ENCODE measurements at places on chromosomes 16 and 17.
A peak's percentile ranks its signal among the peaks of the same experiment; 100 is the strongest.

DNA sequence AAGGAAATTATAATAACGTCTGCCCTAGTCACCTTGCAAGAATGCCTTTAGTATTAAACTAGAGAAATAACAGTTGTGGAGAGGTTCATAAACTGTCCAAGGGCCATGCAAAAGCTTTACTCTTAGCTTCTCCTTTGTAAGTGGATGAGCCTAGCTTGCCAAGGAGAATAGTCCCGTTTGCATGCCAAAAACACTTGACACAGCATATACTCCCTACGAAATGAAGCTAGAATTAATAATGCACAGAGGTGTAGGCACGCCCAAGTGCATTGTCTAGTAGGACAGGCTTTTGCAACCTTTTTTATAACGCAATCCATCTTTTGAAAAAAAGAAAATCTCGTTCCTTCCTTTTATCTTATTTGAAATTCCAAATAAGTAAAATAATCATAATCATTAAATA is 12.8 kb upstream of the CDRT4 start:
- DNase-seq: no peak

- DNase-seq: no peak
Observed at GRCh38 chr16:27999687-28000086, 63.8 kb downstream of the GSG1L start.

GRCh38 chr17:57530508-57530907 is 214.6 kb downstream of the CCDC182 start:
- peak; percentile 23 for DNase-seq

GRCh38 chr17:32156656-32157055 is 14.4 kb downstream of the RHOT1 start:
- no peak for DNase-seq

GRCh38 chr17:74758848-74759168 is 10.4 kb downstream of the NHERF1 start:
- peak; percentile 12 for DNase-seq

DNA sequence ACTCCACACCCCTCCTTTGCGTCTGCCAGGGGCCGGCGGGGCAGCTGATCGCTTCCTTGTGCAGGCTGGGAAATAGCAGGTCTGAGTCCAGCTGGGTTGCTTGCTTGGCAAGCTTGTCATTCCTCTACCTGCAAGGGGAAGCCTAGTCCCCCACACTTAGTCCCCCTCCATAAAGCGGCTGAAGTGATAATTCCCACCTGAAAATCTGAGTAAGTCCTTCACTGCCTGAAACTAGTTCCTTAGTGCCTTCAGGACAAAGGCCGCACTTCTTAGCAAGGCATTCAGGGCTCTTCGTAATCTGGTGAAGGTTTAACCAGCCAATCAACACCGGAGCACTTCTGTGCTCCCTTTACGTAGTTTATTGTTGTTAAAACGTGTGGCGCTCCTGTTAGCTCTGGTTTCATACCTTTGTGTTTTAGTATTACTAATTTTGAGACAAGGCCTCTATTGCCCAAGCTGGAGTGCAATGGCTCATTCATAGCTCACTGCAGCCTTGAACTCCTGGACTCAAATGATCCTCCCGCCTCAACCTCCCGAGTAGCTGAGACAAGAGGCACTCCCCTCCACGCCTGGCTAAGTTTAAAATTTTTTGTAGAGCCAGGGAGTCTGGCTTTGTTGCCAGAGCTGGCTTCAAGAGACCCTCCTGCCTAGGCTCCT is 817 bp downstream of the PSKH1 start:
- no peak for DNase-seq

GRCh38 chr17:55632893-55633292 is 89.8 kb downstream of the TMEM100 start:
- DNase-seq: no peak

GRCh38 chr16:77939968-77940367 is 82.4 kb upstream of the CLEC3A start:
- no peak for DNase-seq

DNA sequence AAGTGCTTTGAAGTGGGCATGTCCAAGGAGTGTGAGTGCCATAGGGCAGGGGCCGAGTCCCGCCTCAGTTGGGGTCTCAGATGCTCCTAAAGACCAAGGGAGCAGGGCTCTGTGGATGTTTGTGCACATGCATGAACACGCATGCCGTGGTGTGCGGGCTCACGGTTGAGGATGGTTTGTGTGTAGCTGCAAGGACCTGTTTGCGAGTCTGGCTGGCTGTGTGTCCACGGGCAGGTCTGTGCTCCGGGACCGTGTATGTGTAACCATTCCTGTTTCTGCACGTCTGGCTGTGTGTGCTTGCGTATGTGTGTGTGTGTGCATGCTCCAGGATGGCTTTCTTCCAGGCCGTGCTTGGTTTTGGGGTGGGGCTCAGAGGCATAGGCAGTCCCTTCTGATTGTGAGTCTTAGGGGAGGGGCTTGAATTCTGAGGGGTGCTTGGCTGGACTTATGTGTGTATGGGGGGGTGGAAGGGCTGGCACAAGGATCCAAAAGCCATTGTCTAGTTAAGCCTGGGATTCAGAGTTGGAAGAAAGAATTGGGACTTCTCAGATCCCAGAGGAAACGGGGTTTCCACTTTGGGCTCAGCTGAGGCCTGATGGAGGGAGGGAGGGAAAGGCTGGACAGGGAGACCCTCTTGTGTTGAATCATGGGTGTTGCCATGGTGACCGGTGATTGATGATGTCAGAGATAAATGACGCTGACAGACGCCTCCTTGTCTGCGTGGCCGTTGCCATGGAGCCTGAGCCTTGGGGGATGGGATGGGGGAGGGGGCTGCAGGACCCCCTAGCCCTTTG is 14.4 kb downstream of the GJD3 start:
- peak; percentile 56 for DNase-seq

DNA sequence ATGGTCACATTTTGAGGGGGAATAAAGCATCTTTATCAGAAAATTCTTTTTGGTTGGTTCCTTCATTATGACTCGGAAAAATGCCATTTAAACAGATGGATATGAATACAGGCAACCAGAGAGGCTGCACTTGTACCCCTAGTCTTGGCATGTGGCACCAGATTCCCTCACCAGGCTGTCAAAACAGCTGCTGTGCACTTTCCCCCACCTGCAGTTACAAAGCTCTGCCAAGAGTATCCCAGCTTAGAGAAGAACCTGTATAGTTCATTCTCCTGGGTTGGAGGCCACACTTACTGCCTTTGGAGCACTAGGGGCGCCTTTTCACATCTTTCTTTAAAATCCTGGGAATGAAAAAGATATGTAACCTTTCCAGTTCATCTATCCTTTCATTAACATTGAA is 190.3 kb downstream of the KIF2B start:
- DNase-seq: no peak

GRCh38 chr16:75929046-75929445 is 202.8 kb upstream of the CPHXL start:
- no peak for DNase-seq

DNA sequence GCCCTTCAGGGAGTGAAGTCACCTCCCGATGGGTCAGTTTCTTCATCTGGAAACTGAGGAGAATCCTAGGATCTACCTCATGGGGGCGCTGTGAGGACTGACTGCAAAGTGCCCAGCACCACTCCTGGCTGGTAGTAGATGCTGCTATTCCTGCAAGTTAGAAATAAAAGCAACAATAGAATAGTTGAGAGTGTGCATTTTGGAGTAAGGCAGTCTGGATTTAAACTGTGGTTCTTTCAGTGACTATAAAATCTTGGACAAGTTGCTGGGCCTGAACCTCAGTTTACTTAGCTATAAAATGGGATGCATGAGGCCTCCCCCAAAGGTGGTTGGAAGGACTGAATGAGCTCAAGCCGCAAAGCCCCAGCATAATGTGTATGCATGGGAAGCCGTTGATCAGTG is 70.6 kb downstream of the CYB5B start:
- no peak for DNase-seq

DNA sequence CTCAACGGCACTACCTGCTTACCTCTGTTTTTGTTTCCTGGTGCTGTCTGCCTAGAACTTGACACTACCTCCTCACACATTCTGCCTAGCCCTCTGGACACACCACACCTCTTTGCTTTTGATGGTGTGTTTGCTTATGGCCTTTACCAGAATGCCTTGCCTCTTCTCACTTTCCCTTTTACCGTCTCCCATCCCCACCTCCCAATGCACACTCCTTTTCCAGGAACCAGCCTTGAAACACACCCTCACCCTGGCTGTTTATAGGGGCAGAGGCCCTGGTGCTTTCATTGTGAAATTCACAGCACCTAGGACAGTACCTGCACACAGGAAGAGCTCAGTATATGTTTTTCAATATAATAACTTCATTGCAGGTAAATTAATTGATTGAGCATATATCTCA is 56.2 kb downstream of the MAP2K6 start:
- no peak for DNase-seq

DNA sequence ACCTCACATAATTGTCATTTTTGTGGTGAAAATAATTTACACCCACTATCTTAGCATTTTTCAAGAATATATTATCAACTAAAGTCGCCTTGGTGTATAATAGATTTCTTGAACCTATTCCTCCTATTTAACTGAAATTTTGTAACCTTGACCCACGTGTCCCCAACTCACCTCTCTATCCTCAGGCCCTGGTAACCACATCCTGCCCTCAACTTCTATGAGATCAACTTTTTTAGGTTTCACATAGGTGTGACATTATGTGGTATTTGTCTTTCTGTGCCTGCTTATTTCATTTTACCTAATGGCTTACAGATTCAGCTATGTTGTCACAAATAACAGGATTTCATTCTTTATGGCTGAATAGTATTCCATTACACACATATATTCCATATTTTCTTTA is 73.0 kb upstream of the CNTNAP4 start:
- DNase-seq: no peak

- DNase-seq: no peak
Observed at GRCh38 chr17:33228548-33228947, 64.5 kb downstream of the ASIC2 start.

DNA sequence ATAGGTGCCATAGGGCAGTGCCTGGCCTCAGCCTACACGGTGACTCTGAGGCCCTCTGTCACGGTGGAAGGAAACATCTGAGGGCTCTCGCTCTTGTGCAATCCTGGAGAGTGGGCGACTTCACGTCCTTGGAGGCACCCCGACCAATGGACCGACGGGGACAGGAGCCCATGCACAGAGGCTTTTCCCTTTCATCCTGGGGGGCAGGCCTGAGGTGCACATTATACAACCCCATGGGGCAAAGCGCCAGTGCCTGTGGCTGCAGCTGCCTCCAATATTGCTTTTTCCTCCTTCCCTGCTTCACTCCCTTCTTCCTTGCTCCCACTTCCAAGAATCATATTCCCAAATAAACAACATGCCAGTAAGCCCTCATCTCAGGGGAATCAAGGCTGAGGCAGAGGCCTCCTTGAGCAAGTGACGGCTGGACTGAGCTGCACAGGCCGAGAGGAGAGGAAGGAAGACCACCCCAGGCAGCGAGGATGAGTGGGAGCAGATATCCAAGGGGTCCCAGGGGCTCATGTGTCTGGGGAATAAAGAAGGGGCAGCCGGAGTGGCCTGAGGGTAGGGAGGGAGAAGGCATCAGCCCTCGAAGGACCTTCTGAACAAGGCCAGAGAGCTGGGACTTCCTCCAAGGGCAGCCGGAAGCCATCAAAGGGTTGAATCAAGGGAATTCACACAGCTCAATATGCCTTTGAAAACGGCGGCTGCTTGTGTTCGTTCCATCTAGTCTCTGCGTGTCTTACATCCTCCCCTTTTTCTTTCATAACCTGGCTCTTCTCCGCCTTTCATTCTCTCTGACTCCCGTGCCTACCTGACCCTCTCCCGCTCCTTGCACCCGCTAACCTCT is 42.6 kb upstream of the RPL38 start:
- no peak for DNase-seq

DNA sequence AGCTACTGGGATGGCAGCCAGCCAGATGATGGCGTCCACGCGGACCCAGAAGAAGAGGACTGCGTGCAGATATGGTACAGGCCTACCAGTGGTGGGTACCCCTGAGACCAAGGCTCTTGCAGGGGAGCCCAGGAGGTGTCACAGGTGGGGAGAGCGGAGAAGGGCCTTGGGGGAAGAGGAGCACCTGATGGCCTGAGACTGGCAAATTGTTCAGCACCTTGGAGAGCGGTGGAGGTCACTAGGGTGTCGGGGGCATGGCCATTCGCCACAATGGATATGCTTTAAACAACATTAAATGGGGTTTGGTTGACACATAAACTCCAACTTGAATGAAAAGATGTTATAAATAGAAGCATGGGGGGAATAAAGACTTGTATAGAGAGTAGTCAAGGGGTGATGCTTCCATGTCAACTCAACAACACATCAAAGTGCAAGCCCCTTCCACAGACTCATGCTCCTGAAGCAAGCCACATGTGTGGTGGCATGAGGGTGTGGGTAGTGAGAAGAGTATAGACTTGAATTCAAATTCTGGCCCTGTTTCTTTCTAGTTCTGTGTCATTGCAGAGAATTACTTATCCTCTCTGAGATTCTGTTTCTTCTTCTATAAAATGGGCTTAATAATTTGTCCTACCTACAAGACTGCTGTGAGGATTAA is 22.2 kb downstream of the CLEC19A start:
- DNase-seq: no peak

- DNase-seq: no peak
Observed at GRCh38 chr17:40355804-40356758, 8.5 kb downstream of the GJD3 start.

GRCh38 chr17:80573701-80574100 is 29.1 kb downstream of the RPTOR start:
- no peak for DNase-seq

GRCh38 chr17:3921502-3922319 is 5.4 kb upstream of the P2RX1 start:
- DNase-seq: no peak

GRCh38 chr16:57026778-57027062 is 37.4 kb downstream of the NLRC5 start:
- DNase-seq: no peak

GRCh38 chr16:84312783-84313382 is 18.2 kb downstream of the WFDC1 start:
- peak; percentile 28 for DNase-seq

- peak; percentile 62 for DNase-seq
Observed at GRCh38 chr17:59329176-59330052, 2.0 kb upstream of the YPEL2 start.

GRCh38 chr16:47571711-47572110 is 110.6 kb downstream of the PHKB start:
- DNase-seq: no peak

- no peak for DNase-seq
Observed at GRCh38 chr16:4399001-4399730, 17.2 kb downstream of the CORO7 start.

- no peak for DNase-seq
Observed at GRCh38 chr17:32894245-32894644, 17.3 kb upstream of the MYO1D start.

DNA sequence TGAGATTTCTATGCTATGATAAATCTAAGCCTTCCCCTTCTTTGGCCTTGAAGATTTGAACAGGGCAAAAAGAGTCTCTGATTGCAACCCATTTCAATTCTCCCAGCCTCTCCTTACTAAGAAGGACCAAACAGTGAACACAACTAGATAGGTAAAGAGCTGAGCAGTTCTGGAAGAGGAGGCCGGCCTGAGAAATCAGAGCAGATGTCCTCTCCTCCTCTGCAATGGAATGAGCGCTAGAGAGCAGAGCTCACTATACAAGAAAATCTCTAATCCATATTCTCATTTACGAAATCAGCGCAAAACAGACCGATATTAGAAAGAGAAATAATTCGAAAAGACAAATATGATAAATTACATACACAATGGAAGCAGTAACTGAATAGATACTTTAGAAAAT is 124.2 kb downstream of the CDK5R1 start:
- DNase-seq: no peak

- DNase-seq: no peak
Observed at GRCh38 chr16:1297018-1297696, 12.3 kb upstream of the UBE2I start.

- DNase-seq: no peak
Observed at GRCh38 chr17:11332706-11333105, 91.7 kb downstream of the SHISA6 start.

GRCh38 chr17:48174833-48175523 is 67.4 kb downstream of the SNX11 start:
- DNase-seq: peak; percentile 76
